T follicular helper cell (primary cell): ENCODE measurements at places on chromosomes 7 and 10.

GRCh38 chr10:44956226-44956625 is 3.4 kb upstream of the RASSF4 start:
- DNase-seq, result no peak

- DNase-seq, result no peak
These were observed 51.8 kb downstream of the TCF7L2 start for GRCh38 chr10:113001599-113002448.

DNA sequence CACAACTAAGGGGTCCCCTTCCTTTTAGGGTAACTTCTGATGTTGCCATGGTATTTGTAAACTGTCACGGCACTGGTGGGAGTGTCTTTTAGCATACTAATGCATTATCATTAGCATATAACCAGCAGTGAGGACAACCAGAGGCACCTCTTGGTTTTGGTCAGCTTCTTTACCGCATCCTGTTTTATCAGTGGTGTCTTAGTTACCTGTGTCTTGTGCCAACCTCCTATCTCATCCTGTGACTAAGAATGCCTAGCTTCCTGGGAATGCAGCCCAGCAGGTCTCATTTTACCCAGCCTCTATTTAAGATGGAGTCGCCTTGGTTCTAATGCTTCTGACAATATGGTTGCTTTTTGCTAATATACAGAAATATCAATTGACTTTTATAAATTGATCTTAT is 54.9 kb downstream of the AHCYL2 start:
- DNase-seq, result no peak

GRCh38 chr10:588246-589165 is 101.0 kb downstream of the DIP2C start:
- DNase-seq, result no peak

GRCh38 chr7:96414931-96415292 is 93.0 kb upstream of the SLC25A13 start:
- DNase-seq, result peak; percentile 6

DNA sequence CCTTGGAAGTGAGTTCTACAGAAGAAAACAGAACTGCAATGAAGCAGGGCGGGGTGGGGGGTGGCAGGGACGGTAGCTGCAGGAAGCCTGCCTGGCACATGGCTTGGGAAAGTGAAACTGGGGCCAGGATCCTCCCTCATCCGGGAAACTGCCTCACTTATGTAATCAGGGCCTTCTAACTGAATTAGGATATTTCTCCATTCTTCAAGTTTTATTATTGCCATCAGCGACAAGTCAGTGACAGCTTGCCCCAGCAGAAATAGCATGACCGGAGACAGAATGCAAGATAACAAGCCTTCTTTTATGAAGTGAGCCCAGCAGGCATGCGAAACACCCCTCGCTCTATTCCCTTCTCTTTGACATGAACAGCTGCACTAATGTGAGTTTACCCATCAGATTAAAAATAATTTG is 77.5 kb upstream of the CACUL1 start:
- DNase-seq, result no peak

- DNase-seq, result no peak
These were observed 112.5 kb upstream of the GHITM start for GRCh38 chr10:84026821-84027257.
